Left cardiac atrium (tissue), 4 donors: ENCODE measurements at places on chromosomes 16 and 17. TPM values are rescaled to one million over a fixed set of nuclear protein-coding genes. Genes with fewer than 3 reads are reported as not detected.

DNA sequence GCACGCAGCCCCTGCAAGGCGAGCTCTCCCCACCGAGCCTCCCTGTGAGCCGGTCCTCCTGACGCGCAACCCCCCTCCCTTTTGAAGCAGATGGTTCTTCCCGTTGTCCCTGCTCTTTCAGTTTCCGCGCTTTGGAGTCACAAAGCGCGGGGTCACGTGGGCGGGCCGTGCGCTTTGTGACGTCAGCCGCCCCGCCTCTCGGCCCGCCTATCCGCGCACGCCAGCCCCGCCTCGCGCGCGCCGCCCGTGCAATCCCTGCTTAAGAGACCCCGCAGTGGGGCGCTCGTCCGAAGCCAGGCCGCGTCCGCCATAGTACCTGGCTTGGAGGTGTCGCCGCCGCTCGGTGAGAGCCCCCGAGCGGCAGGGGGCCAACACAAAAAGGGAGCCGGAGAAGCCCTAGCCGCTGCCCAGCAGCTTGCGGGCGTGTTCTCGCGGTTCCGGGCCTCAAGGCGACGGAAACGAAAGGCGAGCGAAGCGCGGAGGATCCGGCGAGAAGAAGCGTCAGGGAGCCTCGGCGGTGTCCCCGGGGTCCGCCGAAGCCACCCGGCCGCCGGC is at the start of gene RBBP6:
Gene RBBP6 (plus strand): TSS at position 272 of the 555 bp plus-strand sequence. CDS start 1,061 bp downstream, outside the sequence.
- DNase-seq: peak; percentile 96

DNA sequence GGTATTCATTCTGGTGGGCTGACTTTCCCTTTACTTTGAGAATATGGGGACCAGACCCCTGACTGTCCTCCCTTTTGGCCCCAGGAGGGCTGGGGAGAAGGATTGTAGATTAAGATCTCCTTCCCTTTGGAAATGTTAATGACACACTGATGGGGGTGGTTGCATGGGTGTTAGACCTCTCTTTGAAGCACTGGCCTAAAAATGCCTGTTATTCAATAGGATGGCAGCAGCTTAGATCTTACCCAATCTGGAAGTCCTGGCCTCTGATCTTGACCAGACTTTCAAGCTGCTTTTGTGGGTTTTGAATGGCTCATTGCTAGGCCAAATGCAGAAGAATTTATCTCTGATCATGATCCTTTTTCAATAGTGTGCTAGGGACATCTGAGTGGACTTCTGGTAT is 25.7 kb downstream of the MAP3K3 start:
- DNase-seq: no peak

GRCh38 chr17:77419547-77420094 is 278.9 kb downstream of the SEC14L1 start:
- DNase-seq: no peak

DNA sequence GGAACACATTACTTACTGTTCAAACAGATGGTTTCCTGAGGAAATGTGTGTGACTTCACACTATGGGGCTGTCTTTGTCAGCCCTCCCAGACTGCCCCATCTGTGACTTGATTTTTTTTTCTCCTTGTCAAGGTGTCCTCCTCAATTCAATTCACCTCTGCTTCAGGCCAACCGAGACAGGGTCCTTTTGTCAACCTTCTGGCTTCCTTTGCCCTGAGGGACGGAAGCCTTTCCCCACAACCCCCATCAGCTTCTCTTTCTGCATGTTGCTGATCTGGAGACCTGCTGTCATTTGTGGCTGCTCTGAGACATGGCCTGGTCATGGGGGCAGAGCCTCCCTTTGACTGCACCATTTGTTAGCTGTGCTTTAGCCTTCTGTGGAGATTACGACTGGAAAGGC is 21.3 kb upstream of the RGS9 start:
- no peak for DNase-seq

DNA sequence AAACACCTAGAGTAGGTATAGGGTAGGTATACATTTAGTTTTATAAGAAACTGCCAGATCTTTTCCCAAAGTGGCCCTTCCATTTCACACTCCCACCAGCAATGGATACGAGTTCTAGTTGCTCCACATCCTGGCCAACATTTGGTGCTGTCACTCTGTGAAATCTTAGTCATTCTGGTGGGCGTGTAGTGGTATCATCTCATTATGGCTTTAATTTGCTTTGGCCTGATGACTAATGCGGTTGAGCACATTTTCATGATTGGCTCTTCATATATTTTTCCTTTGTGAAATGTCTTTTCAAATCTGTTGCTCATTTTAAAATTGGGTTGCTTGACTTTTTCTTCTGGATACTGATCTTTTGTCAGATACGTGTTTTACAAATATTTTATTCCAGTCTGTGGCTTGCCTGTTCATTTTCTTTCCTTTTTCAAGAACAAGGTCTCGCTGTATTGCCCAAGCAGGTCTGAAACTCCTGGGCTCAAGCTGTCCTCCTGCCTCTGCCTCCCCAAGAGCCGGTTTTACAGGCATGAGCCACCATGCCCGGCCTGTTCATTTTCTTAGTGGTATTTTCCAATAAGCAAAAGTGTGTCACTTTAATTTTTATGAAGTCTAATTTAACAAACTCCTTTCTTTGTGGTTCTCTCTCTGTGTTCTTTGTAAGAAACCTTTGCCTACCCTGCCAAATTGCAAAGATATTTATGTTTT is 192.4 kb downstream of the SEC14L1 start:
- no peak for DNase-seq

GRCh38 chr16:9500872-9501271 is 409.4 kb downstream of the HAPSTR1 start:
- no peak for DNase-seq

DNA sequence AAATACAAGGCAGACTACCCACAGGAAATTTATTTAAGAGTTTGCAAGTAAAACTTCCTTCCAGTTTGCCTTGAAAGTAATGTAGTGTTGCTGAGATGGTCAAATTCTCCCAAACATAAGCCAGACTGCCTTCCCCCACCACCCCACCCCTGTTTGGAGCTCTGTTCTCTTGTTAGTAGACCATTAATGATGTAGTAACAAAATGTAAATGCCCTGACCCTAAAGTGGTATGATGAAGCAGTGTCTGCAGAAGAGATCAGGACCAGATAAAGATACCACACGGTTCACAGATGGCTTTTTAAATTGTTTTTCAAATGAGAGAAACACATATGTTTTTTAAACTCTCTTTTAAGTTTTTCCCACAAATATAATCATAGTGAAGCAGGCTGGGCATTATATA is 136.4 kb upstream of the TMEM97 start:
- DNase-seq: no peak

DNA sequence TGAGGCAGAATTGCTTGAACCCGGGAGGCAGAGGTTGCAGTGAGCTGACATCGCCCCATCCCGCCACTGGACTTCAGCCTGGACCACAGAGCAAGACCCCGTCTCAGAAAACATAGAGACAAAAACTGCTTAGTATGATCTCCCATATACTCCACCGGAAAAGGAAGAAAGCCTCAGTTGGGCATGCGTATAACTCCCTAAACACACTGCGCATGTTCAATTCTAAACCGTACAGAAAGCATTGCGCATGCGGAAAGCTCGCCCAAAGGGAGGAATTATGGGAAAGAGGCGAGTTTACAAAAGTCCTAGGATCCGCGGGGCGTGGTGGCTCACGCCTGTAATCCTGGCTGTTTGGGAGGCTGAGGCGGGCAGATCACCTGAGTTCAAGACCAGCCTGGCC is 312.7 kb upstream of the ERCC4 start:
- DNase-seq: no peak

- no peak for DNase-seq
Measured at GRCh38 chr16:50279504-50279865, 13.1 kb downstream of the ADCY7 start.

DNA sequence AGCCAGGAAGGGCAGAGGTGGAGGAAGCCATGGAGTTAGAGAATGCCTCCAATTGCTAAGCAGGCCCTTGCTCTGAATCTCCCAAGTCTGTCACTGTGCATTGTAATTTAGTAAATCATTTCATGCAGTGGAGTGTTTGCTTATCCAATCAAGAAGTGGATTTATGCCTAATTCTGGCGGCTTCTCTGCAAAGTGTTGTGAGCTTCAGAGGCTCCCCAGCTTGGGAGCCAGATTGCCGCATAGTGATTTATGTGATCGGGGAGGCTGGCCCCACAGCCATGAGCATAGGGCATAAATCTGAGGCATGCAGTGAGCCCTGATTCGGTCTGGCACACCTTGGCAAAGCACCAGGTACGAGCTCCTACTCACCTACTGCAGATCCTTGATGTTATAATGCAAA is 520.8 kb downstream of the HS3ST4 start:
- no peak for DNase-seq

- DNase-seq: no peak
Measured at GRCh38 chr16:48317614-48318315, 67.4 kb downstream of the SIAH1 start.

DNA sequence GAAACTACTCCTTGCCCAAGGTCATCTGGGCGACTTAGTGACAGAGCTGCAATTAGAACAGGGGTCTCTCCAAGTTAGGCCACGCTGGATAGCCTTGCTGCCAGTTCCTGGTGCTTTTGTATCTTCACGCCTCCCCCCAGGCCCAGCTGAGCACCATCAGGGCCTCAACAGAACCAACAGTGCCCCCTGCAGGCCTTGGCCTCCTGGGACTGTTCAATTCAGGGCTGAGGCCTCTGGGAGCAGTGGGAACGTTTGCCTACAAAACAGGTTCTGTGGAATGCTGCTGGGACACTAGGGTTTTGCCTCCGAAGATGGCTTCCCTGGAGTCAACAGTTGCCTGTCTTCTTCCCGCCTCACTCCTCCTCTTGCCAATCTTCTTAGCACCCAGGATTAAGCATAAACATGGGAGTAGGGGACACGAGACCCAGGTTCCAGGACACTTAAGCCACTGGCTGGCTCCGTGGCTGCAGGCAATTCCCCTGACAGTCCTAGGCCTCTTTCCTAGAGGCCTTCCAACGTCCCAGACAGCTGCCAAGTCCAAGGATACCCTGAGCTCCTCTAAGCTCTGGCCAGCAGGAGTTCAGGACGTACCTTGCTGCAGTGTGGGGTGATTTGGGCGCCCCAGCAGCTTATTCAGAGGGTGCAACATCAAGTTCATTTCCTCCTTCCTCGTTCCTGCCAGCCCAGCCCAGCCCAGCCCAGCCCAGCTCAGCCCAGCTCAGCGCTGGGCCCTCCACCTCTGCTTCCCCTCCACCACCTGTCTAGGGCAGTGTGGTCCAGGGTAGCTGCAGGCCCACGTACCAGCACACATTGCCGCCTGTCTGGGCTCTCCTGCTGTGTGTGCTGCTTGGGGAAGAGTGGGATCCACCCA is 246.6 kb upstream of the RPL38 start:
- peak; percentile 59 for DNase-seq

- no peak for DNase-seq
Measured at GRCh38 chr17:80220736-80221215, 549 bp downstream of the SLC26A11 start.

GRCh38 chr17:55245986-55246385 is 18.8 kb upstream of the HLF start:
- DNase-seq: no peak

DNA sequence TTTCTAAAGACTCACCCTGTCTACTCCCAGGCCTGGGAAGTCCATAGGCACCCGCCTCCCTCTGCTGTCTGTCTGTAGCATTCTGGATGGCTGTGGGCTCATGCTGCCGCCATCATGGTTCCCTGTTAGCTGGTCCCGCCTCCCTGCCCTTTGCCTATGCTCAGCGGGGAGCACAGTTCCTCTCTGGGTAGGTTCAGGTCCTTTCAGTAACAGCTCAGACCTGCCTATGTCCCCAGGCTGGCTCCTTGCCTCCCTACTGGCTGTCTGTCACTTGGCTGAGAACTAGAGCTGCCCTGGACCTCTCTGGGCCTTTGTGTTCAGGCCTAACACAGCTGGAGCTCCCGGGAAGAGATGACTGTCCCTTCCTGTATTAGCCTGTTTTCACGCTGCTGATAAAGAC is 317.9 kb downstream of the SNX29 start:
- no peak for DNase-seq

DNA sequence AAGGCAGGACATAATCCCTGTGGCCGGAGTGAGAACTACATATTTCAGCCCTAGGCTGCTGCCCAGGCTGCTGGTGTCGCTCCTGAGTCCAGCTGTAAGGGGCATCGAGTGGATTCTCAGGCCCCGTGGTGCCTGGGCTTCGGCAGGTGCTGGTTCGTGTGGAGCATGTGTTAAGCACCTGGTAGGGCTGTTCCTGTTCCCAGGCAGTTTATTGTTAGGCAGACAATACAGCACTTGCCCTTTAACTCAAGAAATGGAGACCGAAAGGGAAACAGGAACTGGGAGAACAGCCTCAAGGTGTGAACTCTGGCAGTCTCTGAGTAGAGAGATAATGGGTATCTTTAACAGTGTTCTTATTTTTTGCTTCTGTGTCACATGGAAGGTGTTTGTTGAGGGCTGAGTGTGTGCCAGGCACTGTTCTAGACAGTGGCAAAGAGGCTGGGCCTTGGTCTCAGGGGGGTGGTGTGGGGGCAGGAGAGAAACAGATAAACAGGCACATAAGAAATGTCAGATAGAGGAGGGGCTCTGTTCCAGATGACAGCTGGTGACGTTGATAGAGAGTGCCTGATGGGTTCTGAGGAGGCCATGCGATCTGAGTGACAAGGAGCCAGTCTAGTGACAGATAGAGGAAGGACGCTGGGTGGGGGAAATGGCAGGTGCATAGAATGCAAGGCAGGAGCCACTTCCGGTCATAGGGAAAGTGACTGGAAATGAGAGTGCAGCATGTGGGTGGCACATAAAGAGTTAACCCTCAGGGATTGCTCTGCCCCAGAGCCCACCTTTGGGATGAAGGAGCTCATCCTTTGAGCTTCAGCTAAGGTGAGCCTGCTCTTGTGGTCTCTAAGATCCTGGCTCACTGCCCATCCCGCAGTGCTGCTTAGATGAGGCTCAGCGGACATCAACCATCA is 33.8 kb downstream of the EPN2 start:
- peak; percentile 70 for DNase-seq

- DNase-seq: peak; percentile 79
Measured at GRCh38 chr16:70746708-70747424, 54.1 kb downstream of the VAC14 start.

- DNase-seq: no peak
Measured at GRCh38 chr17:36837195-36837938, 99.9 kb upstream of the LHX1 start.

- DNase-seq: no peak
Measured at GRCh38 chr17:75260641-75261335, 618 bp downstream of the GGA3 start.

- DNase-seq: peak; percentile 56
Measured at GRCh38 chr17:41972571-41973407, 6.2 kb downstream of the CNP start.

SLFN12 gene
- total RNA-seq: 5.7 TPM

G6PC1 gene
- total RNA-seq: not detected

SNX20 gene
- 1.2 TPM for total RNA-seq

TBC1D3D gene
- total RNA-seq: 0.41 TPM

ANKRD40CL gene
- total RNA-seq: not detected

GDE1 gene
- 93.7 TPM for total RNA-seq
